ENCODE measurements at places on chromosomes 13 and 19.

GRCh38 chr19:18452386-18452785 lies 14.5 kb upstream of the ISYNA1 start:
- DNase-seq: no peak

DNA sequence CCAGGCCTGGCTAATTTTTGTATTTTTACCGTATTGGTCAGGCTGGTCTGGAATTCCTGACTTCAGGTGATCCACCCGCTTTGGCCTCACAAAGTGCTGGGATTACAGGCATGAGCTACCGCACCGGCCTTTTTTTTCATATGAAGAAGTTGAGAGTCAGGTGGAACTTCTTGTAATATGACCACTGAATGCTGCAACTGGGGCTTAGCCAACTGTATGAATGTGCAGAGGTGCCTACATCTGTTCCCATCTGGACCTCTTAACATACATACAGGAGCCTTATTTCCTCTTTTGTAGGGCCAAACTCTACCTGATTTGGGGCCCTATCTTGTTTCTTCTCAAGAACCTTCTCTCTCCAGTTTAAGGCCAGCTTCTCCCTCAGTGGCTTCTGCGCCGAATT lies 11.9 kb upstream of the GGACT start:
- no peak for DNase-seq

DNA sequence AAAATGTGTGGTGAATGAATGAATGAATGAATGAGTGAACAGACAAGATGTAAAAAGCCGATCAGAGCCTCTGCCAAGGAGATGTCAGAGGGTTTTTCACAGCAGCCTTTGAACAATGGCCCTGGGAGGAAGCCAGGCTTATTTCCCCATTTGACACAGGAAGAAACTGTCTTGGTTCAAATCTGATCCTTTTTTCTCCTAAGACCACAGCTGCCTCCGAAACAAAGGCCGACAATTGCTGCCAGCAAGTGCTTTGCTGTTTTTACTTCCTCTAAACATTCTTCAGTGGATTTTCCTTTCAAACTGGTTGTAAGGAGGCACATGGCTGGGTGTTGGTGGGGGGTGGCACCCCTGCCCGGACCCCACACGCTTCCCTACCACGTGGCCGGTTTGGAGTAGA lies 44.2 kb upstream of the HOMER3 start:
- DNase-seq: no peak

GRCh38 chr13:48431987-48432615 lies 19.2 kb upstream of the LPAR6 start:
- no peak for DNase-seq

- no peak for DNase-seq
These were observed 251.9 kb downstream of the COL4A1 start for GRCh38 chr13:110055089-110055488.

- DNase-seq: peak; percentile 42
These were observed 911 bp downstream of the ENOX1 start for GRCh38 chr13:43785650-43786471.

- DNase-seq: no peak
These were observed 5.9 kb upstream of the ISYNA1 start for GRCh38 chr19:18443831-18444230.

DNA sequence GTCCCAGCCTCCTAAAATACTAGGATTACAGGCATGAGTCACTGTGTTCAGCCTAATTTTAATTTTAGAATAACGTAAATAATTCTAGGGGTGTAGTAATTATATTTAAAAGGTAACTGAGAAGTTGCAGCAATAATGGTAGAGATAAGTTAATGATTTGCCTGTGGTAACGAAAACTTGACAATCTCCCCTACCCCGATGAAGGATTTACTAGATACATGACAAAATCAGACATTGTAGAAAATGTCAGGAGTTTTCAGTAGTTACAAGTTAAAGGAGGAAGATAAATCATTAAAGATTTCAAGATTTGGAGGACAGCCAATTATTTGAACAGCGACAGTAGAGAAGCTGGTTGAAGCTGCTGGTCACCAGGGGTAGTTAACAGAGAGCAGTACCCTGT lies 652.2 kb upstream of the PCDH20 start:
- no peak for DNase-seq

DNA sequence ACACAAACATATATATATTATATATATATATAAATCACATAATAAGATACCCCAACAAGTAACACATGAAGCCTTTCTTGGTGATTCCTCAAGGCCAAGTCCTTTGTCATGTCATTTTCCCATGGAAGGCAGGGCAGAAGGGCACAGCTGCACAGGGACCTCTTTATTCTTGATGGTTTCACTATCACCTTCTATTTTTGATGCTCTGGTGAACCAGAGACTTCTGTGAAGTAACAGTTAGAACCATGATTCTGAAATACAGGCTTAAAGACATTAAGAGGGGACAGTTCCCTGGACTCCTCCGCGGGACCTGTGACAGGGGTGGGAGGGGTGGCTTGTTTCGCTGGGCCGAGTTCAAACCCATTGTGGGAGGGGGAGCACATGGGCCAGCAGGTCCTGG lies 104.0 kb downstream of the DGKH start:
- DNase-seq: no peak

- DNase-seq: no peak
These were observed 14.0 kb upstream of the PSMD8 start for GRCh38 chr19:38360351-38360750.

DNA sequence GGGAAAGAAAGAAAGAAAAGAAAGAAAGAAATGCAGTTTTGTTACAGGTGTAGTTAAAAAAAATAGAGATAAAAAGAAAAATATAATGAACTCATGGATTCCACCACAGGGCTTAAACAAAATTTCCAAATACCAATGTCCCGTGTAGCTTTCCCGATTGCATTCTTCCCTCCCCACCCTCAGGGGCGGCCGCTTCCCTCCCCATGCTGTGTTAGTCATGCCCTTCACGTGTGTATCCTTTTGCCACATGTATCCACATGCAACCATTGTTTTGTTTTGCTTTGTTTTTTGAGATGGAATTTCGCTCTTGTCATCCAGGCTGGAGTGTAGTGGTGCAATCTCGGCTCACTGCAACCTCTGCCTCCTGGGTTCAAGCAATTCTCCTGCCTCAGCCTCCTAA lies 3.6 kb upstream of the KMT5C start:
- no peak for DNase-seq

GRCh38 chr13:92463134-92463533 lies 763.5 kb upstream of the GPC6 start:
- DNase-seq: no peak

- no peak for DNase-seq
These were observed 121.8 kb upstream of the PRR20A start for GRCh38 chr13:57018915-57019314.

DNA sequence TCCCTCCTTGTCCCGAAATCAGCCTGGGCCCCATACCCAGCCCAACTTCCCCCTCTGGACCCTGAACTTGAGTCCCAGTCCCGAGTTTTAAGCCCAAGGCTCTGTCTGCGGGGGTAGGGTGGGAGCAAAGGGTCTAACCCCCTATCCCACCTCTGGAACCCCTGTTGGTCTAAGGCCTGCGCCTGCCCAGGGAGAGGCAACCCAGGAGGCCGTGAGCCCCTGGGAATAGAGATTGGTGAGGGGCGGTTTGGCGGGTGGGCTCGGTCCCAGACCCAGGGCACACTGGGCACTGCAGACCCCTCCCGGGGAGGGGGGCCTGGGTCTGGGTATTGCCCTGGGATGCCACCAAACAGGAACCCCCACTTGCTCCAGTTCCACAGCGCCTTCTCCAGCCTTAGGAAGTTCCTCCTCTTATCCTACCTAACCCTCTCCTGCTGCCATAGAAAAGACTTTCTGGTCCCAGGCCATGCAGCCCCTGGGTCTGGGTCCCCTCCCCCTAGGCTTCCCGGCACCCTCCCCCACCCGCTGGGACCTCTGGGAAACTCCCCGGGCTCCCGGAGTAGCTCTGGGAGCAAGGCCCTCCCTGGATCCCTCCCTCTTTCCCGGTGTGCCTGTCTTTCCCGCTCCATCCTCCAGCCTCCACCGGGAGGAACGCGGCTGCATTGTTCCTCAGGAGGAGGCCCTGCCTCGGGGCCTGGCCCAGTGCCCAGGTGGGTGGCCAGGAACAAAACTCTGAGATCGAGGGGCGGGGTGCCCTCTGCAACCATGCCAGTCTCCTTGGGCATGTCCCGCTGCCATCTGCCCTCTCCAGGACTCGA lies 33.6 kb upstream of the NANOS3 start:
- no peak for DNase-seq

DNA sequence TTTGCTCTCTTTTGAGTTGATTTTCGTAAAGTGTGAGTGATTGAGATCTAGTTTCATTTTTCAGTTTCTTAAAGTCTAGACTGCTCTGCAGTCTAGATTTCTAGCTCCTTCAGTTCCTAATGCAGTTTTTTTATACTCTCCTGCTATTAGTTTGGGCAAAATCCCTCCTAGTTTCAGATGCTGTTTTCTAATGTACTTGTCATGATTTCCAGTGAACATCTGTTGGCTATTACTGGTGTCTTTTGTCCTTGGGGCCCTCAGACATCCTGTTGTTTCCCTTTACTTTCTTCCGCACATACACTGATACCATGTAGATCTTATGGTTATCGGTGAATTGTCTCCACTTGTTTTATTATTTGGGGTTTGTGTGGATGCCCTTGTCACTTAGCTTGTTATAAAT lies 292.1 kb downstream of the TDRD3 start:
- DNase-seq: no peak

DNA sequence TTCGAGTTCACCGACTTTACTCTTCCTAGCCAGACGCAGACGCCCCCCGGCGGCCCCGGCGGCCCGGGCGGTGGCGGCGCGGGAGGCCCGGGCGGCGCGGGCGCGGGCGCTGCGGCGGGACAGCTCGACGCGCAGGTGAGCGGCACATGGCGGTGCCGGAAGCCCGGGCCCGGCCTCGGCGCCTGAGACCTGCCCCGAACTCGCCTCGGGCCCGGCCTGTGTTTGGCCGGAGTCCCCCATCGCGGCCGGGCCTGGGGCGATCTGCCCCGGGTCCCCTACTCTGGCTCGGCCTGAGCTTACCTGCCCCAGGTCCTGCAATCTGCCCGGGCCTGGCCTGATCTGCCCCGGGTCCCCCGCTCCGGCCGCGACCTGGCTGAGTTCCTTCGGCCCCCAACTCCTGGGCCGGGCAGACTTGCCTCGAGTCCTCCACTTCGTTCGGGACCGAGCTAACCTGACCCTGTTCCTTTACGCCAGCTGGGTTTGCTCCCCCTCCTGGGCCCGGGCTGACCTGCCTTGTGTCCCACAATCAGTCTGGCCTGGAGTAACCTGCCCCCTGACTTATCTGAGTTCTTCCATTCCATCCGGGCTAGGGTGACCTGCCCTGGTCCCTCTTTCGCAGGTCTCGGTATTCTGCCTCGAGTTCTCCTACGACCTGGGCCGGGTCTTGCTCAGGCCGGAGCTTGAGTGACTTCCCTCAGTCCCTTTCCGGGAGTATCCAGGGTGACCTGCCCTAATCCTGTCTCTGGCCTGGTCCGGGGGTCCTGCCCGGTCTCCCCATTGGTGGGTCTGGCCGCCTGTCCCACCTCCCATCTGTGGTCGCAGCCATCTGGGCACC lies 764 bp downstream of the UPF1 start:
- peak; percentile 43 for DNase-seq

DNA sequence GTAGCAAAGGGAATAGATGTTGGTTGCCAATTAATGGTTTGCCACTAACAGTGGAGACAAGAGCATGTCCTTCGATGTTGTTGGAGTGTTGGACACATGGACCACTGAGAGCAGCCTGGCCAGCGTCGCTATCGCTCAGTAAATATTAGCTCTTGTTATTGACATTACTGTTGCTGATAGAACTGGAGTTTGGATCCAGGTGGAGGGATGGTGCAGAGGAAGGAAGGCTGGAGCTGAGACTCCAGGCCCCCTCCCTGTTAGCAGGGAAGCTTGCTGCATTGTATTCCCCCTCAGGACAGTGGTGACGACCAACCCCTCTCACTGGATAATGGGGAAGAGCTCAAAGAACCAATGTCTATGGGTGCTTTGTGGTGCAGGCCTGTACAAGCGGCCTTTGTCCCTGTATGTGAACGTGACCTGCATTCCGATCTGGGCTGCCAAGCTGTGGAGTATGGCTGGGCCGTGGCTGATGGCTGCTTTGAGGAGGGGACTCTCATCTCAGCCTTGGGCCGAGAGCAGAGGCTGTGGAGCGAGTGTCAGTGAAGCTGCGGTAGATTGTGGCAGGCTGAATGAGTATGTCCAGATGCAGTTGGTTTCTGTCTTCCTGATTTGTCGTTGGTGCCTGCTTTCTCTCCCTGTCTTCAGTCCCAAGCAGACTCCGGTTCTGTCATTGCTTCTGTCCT lies 7.0 kb downstream of the CLASRP start:
- DNase-seq: no peak

GRCh38 chr13:21557995-21558394 lies 46.0 kb downstream of the MICU2 start:
- DNase-seq: no peak

GRCh38 chr19:1923319-1923718 lies 17.7 kb upstream of the CSNK1G2 start:
- DNase-seq: peak; percentile 72

GRCh38 chr19:15299568-15300409 lies 32.5 kb downstream of the BRD4 start:
- DNase-seq: no peak

DNA sequence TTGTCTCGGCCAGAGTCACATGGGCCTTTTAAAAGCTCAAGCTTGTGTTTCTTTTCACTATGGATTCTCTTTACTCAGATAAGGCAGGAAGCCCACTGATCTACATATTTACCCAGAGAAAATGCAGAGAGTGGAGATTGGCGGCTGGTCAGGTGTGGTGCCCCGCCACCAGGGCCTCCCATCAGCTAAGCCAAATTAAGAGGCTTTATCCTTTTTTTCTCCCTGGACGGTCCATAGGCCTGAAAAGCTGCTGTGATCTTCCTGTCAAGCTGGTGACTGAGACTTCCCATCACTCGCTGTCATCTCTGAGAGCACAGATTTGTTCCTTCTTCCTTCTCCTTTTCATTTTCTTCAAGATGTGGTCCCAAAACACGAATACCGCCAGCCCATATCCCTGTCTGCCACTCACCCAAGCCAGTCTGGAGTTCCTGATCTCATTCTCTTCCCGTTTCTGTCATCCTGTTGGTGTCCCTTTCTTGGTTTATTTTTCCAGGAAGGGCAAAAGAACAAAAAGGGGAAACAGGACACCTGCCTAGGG lies 1.9 kb downstream of the SAFB start:
- DNase-seq: no peak

DNA sequence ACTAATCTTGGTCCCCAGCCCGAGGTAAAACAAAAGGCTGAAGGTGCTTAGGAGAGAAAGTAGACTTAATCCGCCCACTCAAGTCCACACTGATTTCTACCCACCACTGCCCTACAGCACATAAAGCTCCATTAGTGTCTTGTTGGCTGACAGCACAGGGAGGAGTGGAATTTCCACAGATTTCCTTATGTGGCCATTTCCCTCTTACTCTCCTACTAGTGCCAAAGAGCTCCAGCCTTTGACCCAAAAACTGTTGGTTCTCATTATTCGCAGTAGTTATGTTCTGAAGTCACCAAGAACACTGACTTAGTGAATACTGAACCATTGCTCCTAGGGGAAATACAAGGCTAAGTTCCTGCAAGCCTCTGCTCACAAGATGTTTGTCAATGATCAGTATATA lies 61.2 kb downstream of the RAB20 start:
- DNase-seq: no peak
